CD8-positive, alpha-beta memory T cell (primary cell): ENCODE measurements at places on chromosomes 11 and 22. TPM values are rescaled to one million over a fixed set of nuclear protein-coding genes. Genes with fewer than 3 reads are reported as not detected.

Gene VPS26B
- 36.6 TPM for total RNA-seq

Gene SCGB1A1
- not detected for total RNA-seq

Gene LARGE1
- total RNA-seq: 0.27 TPM

Gene BCL2L13
- total RNA-seq: 39.8 TPM

Gene NNMT
- total RNA-seq: not detected

Gene OR52E6
- not detected for total RNA-seq

Gene KCNJ1
- not detected for total RNA-seq

DNA sequence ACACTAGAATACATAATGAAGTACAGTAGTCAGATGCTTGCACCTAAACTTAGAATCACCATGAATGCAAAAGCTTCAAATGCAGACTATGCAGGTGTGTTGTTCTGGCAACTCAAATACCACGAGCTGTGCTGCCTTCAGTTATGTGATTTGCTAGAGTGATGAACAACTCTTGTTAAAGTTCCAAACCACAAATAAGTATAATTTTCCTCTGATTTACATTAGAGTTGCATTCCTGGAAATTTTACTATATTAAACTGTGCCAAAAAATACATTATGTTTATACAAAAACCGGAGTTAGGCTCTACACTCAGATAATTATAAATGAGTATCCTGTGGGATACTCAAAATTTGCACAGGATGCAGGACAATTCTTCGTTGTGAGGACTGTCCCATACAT lies 3.0 kb downstream of the TMEM218 start:
- no peaks in the 10 kb centered on the region for H3K27me3 ChIP-seq
- DNase-seq: no peak
- no peaks in the 10 kb centered on the region for H3K36me3 ChIP-seq
- no peak overlapping the region for H3K27ac ChIP-seq

GRCh38 chr11:71342116-71342515 lies 89.7 kb upstream of the SHANK2 start:
- H3K27ac ChIP-seq: no peak overlapping the region
- DNase-seq: no peak
- no peaks in the 10 kb centered on the region for H3K27me3 ChIP-seq
- H3K4me1 ChIP-seq: no peaks in the 10 kb centered on the region

DNA sequence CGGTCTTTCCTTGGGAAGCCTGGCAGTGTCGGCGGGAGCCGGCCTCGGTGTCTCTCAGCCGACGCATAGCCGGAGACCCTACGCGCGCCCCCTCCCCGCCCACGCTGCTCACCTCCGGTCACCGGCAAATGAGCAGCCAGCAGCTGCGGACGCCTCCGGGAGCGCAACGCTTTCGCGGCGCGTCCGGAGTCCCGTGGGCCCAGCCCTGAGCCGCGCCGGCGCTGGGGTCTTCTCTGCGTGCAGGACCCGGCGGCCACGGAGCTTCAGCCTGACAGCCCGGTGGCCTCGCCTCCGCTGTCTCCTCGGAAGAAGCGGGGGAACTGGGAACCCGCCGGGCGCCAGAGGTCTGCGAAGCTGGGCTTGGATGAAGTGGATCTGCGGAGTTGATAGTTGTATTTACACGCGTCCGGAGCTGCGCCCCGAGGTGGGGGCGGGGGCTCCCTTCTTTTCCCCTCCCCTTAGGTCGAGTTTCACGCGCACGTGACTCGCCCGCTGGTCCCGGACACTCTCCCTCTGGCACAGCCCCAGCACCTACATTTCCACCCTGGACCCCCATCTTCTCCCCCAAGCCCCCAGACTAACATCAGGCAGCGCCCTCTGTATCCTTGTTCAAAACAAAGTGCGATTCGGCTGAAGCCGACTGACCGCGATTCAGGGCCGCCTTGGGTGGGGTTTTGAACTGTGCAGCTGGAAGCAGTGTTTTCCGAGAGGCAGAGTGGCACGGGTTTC lies at the start of gene SLC43A1:
Gene SLC43A1, minus strand, starts transcription at position 371 of the 729 bp plus-strand sequence. CDS start 1,591 bp downstream, outside the sequence.
- H3K27ac ChIP-seq: peak within 1 kb of the TSS; percentile 61
- peaks cover 18% of the 10 kb centered on the region for H3K4me1 ChIP-seq
- H3K36me3 ChIP-seq: no peaks in the 10 kb centered on the region
- peak within 1 kb of the TSS; percentile 86 for H3K4me3 ChIP-seq
- no peak for DNase-seq
- no peaks in the 10 kb centered on the region for H3K27me3 ChIP-seq

DNA sequence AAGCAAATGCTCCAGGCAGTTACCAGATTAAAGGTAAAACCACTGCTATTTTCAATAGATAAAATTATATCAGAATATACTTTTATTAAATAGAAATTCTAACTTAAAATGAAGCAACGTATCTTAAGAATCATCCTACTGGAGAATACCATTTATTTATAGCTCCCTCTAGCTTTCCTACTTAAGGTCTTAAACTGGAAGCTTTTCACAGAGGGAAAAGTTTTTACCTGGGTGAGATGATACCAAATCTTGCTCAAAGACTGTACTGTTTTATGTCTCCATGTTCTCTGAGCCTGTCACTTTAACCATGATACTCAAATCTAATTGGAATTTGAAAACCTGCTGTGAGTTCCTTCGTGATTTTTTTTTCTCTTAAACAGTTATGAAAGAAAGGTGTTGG lies 291.8 kb downstream of the AASDHPPT start:
- H3K4me1 ChIP-seq: no peaks in the 10 kb centered on the region
- no peaks in the 10 kb centered on the region for H3K27me3 ChIP-seq
- no peaks in the 10 kb centered on the region for H3K36me3 ChIP-seq
- H3K27ac ChIP-seq: no peak overlapping the region
- no peak overlapping the region for H3K4me3 ChIP-seq

DNA sequence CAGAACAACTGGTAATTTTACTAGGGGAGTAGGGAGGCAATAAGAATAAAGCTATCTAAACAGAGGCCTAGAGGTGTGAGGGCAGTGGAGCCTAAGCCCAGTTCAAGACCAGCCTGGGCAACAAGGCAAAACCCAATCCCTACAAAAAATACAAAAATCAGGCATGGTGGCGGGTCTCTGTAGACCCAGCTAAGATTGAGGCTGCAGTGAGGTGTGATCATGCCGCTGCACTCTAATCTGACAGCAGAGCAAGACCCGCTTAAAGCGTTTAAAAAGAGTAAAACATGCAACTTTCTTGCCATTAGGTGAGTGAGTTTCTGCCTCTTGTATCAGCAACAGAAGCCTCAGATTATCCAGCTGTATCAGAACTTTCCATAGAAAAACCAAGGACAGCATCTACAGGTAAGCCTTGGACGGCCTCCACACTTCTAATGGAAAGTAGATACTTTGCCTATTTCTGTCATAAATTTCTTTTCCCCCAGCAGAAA lies 12.1 kb downstream of the TAF1D start:
- H3K4me1 ChIP-seq: peaks cover 9% of the 10 kb centered on the region
- no peak for DNase-seq
- peaks cover 41% of the 10 kb centered on the region for H3K36me3 ChIP-seq
- no peak overlapping the region for H3K4me3 ChIP-seq
- no peaks in the 10 kb centered on the region for H3K27me3 ChIP-seq

- no peak overlapping the region for H3K4me3 ChIP-seq
- DNase-seq: no peak
- H3K27me3 ChIP-seq: peaks cover 3% of the 10 kb centered on the region
- H3K36me3 ChIP-seq: no peaks in the 10 kb centered on the region
- no peaks in the 10 kb centered on the region for H3K4me1 ChIP-seq
Observed at GRCh38 chr22:28029201-28029948, 110.3 kb upstream of the PITPNB start.

GRCh38 chr11:21896216-21896615 lies 296.7 kb upstream of the ANO5 start:
- no peak for DNase-seq
- no peak overlapping the region for H3K27ac ChIP-seq
- H3K36me3 ChIP-seq: no peaks in the 10 kb centered on the region
- no peak overlapping the region for H3K4me3 ChIP-seq
- no peaks in the 10 kb centered on the region for H3K27me3 ChIP-seq

DNA sequence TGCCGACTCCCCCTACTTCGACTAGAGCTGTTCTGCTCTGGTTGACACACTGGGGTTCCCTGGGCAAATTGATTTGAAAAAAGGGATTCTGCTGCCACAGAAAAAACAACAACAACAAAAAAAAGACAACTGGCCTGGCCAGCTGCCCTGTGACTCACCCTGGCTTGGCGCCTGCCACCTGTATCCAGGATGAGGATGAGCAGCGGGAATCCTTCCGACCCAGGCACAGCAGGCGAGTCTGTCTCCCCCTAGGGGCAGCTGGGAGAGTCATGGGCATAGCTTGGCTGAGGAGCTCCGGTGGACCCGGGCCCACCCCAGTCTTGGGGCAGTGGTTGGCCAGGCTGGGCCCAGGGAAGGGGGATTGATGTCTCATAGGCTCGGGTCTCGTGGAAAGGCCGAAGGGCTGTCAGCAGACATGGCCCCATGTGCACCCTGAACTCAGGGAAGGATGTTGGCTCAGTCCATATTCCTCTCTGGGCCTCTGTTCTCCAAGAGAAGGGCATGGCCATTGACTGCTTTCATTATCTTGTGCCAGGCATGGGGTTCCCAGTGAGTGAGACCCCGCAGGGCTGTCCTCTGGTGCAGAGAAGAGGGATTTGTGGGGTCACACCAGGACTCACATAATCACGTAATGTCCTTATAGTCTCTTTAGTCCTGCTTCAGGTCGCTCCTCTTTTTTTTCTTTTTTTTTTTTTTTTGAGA lies 10.4 kb upstream of the SUN2 start:
- peaks cover 9% of the 10 kb centered on the region for H3K4me1 ChIP-seq
- H3K27me3 ChIP-seq: no peaks in the 10 kb centered on the region
- no peaks in the 10 kb centered on the region for H3K36me3 ChIP-seq
- H3K4me3 ChIP-seq: no peak overlapping the region
- peak; percentile 41 for DNase-seq
- no peak overlapping the region for H3K27ac ChIP-seq

DNA sequence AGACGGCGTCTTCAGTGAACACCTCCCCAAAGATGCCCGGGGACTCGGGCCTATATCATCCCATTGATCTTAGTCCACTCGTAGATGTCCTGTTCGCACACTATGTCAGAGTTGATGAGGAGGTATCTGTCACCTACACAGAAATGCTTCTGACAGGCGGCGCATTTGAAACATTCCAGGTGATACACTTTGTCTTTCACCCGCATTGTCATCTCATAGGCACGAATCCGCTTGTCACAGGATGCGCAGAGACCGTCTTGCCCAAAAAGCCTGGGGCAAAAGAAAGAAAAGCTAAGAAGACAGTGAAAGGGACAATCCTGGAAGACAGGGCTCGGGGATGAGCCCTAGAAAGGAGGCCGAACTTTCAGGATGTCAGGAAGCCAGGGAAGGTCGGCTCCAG lies 32.6 kb downstream of the LMO2 start:
- H3K36me3 ChIP-seq: no peaks in the 10 kb centered on the region
- no peak overlapping the region for H3K4me3 ChIP-seq
- no peak overlapping the region for H3K27ac ChIP-seq
- H3K27me3 ChIP-seq: peaks cover 4% of the 10 kb centered on the region
- no peak for DNase-seq

- no peak overlapping the region for H3K4me3 ChIP-seq
- no peaks in the 10 kb centered on the region for H3K4me1 ChIP-seq
- H3K27ac ChIP-seq: no peak overlapping the region
- DNase-seq: no peak
Observed at GRCh38 chr11:45556851-45557707, 108.3 kb downstream of the CHST1 start.

GRCh38 chr22:19904935-19905334 lies 36.6 kb upstream of the COMT start:
- H3K36me3 ChIP-seq: no peaks in the 10 kb centered on the region
- peaks cover 6% of the 10 kb centered on the region for H3K4me1 ChIP-seq
- H3K27ac ChIP-seq: no peak overlapping the region
- no peaks in the 10 kb centered on the region for H3K27me3 ChIP-seq
- H3K4me3 ChIP-seq: no peak overlapping the region

DNA sequence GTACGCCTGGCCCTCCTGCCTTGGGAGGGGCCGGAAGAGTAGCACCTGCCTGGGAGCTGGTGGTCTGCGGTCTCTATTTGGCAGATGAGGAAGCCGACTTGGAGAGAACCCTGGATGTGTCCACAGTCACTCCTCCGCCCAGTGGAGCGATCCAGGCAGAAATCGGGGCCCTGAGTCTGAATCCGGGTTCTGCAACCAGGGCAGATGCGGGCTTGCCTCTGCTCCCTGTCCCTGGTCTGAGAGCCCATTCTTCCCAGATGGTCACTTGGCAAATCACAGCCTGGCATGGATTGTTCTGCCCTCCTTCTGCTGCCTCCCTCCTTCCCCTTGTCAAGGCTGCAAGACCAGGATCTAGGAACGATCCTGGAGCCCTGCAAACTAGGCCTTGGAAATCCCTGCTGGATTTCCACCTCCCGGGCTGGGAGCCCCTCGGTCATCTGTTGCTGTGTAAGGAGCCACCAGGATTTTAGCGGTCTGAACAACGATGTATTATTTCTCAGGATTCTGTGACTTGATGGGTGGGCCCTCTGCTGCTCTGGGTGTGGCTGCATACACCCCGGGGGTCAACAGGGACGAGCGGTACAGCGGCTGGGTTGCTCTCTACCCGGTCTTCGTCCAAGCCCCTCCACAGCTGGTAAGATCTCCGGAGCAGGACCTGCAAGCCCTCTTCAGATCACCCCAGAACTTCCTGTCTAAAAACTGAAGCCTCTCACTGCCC lies 2.0 kb upstream of the ASCL2 start:
- H3K27me3 ChIP-seq: peaks cover 4% of the 10 kb centered on the region
- H3K36me3 ChIP-seq: no peaks in the 10 kb centered on the region
- no peak overlapping the region for H3K4me3 ChIP-seq
- no peak for DNase-seq

DNA sequence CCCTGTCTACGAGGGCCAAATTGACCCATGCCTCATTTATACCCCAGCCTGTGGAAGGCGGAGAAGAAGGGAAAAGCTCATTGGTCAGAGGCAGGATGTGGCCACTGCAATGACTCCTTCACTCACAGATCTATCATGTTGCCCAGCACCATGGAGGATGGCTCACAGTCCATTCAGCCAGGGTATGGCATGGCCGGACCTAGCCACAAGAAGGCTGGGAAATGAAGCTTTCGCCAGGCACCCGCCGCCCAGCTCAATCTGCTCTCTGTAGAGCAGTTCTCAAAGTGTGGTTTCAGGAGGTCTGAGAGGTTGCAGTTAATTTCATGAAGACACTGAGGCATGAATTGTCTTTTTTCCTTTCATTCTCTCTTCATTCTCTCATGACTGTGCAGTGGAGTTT lies 40.6 kb upstream of the LINC01488 start:
- H3K27ac ChIP-seq: no peak overlapping the region
- no peaks in the 10 kb centered on the region for H3K36me3 ChIP-seq
- no peak for DNase-seq

DNA sequence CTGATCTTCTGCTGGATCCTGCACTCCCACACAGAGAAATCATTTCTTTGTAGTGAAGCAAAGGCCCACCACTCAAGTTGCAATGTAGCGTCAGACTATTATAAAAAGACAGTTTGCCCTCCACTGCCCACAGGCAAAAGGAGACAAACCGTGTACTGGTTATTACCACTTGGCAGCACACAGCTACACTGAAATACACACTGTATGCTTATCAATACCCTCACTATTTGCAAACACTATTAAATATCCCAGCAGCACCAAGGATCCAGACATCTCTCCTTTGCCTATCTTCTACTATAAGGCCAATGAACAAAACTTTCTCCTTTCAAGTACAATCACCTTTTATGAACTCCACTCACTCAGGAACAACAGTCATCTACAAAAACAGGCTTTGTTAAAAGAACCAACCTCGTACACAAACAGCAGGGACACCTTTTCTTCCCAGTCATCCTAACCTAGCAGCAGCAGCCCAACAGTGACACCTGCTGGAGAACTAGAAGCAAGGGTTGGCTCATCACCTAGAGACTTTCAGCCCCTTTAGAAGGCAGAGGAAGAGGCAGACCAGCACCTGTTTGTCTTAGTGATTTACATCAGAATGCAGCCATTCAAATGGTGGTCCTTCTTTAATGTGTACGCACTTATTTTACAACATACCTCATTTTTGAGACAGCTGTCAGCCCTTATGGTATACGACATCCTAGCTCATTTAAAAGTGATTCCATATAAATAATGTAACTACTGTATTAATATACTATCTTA lies 56.1 kb downstream of the AMBRA1 start:
- no peak overlapping the region for H3K4me3 ChIP-seq
- peaks cover 23% of the 10 kb centered on the region for H3K36me3 ChIP-seq
- DNase-seq: peak; percentile 44
- H3K4me1 ChIP-seq: no peaks in the 10 kb centered on the region
